Jurkat, Clone E6-1 (cell line): ENCODE measurements at places on chromosomes 6 and 20.

DNA sequence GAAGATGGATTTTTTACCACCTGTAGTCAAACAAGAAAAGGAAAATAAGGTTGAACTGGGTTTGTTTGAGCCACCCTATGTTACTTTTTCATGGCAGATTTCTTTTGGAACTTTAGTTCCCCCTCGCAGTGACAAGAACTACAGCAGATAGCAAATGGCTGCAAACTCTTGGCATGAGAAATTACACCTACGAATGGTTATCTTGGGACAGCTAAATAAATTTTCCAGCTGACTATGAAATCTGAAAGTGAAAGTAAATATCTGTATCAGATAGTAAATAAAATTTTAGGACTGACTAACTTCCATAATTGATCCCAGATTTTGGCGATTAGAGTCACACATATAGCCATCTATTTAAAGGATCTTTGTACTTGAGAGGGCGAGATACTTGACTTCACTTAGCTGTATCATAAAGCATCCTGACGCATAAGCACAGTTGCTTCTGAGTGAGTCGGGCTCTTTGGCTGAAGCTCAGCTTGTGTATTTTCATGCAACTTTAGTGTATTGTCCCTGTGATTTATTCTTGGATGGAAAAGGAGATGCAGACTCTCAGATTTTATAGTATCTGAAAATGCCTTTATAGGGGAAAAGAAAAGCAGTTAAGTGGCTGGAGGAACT, 125.3 kb upstream of the B3GAT2 start:
- no peak for DNase-seq

GRCh38 chr6:165664559-165665383, 1.7 kb upstream of the PDE10A start:
- no peak for DNase-seq

DNA sequence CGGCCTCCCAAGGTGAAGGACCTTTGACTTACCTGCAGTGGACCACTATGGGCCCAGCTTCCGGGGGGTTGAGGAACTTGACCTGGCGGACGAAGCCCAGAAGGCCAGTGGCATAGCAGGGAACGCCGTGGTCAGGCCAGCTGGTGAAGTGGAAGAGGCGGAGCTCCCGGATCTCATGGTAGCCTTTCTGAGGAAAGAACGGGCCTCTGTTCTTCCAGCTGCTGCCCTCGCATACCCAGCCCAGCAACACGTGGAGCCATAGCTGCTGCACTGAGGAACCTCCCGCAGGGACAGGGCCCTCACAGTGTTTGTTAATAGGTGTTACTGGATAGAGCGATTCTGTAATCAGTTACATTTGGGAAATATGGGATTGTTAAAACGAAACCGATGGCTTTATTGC, 492.1 kb upstream of the CHD6 start:
- no peak for DNase-seq

DNA sequence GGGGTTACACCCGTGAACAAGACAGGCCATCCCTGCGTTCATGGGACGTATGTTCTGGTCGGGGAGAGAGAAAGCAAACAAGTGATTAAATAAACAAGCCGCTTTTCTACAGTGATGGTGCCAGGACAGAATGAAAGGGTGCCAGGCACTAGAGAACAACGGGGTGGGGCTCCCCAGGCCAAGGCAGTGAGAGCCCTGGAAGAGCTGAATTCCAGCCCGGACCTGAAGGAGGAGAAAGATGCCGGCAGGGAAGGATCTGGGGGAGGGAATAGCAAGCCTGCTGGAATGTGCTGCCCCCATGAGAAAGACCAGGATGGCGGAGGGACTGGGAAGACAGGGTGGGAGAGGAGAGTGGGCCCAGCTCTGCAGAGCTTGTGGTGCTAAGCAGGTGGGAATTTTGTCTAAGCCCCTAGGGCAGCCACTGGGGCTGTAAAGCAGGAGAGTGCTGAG, 7.5 kb downstream of the SNAI1 start:
- no peak for DNase-seq

- no peak for DNase-seq
Measured at GRCh38 chr20:19911810-19912382, 105.3 kb upstream of the NAA20 start.

- no peak for DNase-seq
Measured at GRCh38 chr20:37350649-37351574, 5.0 kb downstream of the SRC start.

GRCh38 chr6:17361013-17361412, 32.4 kb upstream of the CAP2 start:
- no peak for DNase-seq

DNA sequence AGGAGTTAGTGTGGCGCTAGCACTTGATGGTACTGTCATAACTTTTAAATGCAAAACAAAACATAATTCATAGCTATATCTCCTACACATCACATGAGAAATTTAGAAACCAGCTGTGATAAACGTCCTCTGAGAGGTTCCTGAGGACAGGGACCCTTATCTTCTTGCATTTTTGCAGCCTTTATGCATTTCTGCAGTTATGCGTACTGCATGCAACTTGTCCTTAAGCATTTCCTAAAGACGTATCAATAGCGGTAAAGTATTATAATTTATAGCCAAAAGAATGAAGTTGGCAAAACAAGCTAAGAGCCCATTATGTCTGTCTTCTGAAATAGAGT, 1.7 kb downstream of the NAPB start:
- no peak for DNase-seq

DNA sequence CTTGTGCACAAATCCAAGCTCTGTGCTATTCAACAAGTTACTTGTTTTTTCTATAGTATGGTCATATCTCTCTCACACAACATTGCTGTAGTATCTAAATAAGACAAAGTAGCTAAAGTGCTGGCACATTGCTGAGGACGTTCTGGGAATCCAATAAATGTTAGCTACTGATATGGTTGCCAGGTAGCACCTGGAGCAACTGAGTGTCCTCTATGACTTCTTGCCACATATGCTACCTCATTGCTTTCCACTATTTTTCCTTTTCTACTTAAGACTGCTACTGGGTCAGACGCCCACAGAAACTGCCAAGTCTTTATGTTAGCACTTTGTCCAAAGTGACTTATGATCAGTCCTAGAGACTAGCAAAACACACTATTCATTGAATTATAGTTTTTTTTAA, 85.3 kb downstream of the SYCP2 start:
- no peak for DNase-seq

DNA sequence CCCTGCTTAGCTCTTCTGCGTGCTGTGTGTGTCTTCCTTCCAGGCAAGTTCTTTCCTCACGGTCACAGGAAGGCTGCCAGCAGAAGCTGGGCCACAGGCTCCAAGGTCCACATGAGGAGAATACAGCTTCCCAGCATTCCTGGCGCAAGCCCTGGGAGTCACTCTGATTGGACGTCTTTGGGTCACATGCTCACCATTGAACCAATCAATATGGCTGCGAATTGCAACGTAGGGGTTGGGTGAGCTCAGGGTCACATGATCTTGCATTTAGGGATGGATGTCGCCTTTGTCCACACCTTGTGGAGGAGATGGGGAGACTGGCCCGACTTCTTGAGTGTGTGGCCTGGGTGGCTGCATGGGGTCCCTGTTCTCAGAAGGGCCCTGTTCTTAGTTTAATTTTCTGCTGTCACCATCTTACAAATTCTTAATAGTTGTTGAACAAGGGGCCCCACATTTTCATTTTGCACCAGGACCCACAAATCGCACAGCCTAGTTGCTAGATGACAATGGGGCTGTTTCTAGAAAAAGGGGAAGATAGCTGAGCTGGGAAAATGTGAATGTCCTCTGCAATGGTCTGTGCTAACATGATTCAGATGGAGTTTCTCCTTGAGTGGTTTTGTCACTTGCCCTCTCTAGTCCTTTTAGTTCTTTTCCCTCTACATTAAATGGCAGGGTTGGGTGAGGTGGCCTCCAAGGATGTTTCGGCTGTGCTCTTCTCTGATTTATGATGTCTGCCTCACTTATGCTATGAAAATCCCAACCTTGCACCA, 149.6 kb downstream of the CDH26 start:
- DNase-seq, result no peak

DNA sequence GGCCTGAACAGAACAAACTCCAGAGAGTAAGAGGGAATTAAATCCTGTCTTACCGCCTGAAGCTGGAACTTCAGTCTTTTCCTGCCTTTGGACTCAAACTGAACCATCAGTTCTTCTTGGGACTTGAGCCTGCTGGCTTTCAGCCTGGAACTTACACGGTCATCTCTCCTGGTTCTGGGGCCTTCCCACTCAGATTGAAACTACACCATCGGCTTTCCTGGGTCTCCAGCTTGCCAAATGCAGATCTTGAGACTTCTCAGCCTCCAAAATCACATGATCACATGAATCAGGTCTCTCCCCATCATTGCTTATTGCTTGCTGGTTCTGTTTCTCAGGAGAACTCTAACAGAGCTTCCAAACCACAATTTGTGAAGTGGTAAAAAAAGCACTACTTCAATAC, 276.3 kb downstream of the KIF16B start:
- no peak for DNase-seq

GRCh38 chr6:90098001-90098531, 198.6 kb downstream of the BACH2 start:
- DNase-seq, result peak; percentile 53

GRCh38 chr6:144055121-144055931, 40.0 kb downstream of the SF3B5 start:
- peak; percentile 59 for DNase-seq

DNA sequence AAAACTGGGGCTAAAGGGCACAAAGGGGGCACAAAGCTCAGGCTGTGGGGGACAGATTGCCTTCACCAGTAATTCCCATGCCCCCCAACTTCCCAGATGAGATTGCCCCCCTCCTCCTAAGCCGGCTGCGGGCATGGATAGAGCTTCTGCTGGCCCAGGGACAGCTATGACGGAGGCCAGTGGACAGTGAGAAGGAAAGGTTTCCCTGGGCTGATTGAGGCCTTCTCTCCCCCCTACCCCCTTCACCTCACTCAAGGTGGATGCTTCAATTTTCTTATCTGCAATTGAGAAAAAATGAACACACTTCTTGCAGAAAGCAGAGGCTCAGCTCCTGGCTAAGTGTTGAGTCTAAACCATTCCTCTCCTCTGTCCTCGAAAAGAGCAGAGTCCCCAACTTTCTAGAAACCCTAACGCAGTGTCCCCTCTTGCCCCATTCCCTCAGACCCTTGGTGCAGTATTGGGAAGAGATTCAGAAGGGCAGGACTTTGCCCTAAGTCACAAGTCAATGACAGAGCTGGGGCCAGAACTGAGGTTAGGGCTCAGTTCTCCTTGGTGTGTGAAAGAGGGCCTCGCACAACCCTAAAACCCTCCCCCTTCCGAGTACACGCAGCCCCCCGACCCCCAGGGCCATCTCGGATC, 808 bp downstream of the SDC4 start:
- no peak for DNase-seq

GRCh38 chr20:21707999-21708737, 2.7 kb downstream of the PAX1 start:
- no peak for DNase-seq

- peak; percentile 92 for DNase-seq
Measured at GRCh38 chr6:14910692-14911547, 334.9 kb upstream of the JARID2 start.

GRCh38 chr6:6699741-6700367, 111.3 kb downstream of the LY86 start:
- DNase-seq, result peak; percentile 94

DNA sequence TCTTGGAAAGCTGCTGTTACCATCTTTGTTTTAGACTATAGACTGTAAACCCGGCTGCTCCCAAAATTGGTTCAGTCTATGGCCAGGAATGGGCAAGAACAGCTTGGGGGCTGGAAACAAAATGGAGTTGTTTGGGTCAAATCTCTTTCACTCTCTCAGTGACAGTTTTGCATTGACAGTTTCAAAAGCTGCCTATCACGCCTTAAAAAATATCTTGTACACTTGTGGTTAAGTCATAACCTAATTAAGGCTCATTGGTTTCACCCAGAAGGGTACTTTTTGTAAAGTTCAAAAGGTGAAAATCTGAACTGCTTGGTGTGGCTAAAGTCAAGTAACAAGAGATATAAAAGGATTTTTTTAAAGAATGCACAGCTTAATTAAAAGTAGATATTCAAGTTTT, 76.1 kb upstream of the PRL start:
- DNase-seq, result peak; percentile 44

DNA sequence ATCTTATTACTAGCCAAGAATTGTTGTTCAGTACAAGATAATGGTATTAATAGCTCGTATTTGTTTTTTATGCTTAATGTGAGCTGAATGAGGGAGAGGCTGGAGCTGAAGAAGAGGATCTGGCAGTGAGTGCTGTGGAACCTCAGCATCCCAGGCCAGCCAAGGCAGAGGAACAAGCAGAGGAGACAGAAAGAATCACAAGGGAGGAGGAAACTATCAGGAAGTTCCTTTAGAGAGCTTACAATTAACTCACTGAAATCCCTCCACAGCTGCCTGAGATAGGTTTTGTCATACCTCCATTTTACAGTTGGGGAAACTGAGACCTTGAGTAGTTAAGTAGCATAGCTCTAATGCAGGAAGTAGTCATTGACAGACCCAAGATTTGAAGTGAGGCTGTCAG, 39.9 kb upstream of the TULP4 start:
- no peak for DNase-seq

GRCh38 chr6:136059308-136059707, 190.8 kb downstream of the MTFR2 start:
- no peak for DNase-seq

DNA sequence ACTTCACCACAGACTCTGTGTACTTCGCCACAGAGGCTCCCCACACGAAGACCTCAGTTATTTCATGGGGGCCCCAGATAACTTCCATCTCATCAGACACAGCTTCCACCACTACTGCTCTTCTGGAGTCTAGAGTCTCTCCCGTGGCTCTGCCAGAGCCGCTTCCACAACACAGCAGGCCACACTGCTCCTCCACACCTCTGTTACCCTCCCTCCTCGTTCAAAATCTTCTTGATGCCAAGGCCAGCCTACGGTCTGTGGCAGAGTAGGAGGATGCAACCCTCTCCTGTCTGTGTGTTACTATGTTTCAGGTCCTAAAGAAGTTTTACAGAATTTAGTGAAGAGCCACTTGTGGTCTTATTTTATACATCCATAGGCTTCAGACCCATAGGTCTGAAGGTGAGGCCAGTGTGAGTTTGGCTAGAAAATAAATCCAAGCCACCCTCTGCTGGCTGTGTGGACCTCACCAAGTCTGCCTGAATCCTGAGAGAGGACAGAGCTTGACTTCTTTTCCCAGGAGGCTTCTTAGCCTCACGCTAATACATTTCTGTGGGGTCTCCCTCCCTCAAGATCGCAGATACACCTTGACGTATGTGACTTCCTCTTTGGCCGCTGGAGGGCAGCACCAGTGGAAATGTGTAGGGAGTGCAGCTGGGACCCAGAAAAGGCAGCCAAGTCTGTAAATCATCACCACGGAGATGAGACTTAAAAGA, 197.7 kb downstream of the FAXC start:
- DNase-seq, result peak; percentile 23

- DNase-seq, result peak; percentile 18
Measured at GRCh38 chr20:59428441-59429205, 128.2 kb downstream of the EDN3 start.

DNA sequence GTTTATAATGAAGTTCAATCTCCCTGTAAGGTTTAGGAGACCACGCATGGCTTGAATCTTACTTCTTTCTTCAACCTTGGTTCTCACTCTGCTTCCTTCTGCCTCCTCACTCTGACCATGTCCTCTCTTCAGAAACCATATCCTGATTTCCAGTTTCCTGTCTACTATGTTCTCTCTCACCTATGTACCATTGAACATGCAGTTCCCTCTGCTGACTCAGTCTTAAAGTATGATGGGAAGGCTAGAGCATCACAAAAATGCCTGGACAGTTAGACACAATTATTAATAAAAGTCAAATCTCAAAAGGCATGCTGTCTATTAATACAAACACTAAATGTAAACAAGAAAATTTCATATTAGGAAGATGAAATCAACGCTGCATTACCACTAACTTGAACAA, 151.6 kb downstream of the PRKN start:
- no peak for DNase-seq

- DNase-seq, result no peak
Measured at GRCh38 chr20:46731770-46732169, 22.3 kb downstream of the SLC2A10 start.

GRCh38 chr6:164533045-164533362, 776.4 kb downstream of the C6orf118 start:
- no peak for DNase-seq
